ENCODE measurements at places on chromosomes 3 and 15. TPM values are rescaled to one million over a fixed set of nuclear protein-coding genes. Genes with fewer than 3 reads are reported as not detected.

TP63 gene
- total RNA-seq: not detected

GRCh38 chr3:64073158-64073761 lies 50.0 kb upstream of the PSMD6 start:
- DNase-seq: no peak

- no peak for DNase-seq
These were observed 96.2 kb downstream of the IGF1R start for GRCh38 chr15:98744506-98744905.

GRCh38 chr3:143170676-143171075 lies 51.1 kb downstream of the CHST2 start:
- no peak for DNase-seq

DNA sequence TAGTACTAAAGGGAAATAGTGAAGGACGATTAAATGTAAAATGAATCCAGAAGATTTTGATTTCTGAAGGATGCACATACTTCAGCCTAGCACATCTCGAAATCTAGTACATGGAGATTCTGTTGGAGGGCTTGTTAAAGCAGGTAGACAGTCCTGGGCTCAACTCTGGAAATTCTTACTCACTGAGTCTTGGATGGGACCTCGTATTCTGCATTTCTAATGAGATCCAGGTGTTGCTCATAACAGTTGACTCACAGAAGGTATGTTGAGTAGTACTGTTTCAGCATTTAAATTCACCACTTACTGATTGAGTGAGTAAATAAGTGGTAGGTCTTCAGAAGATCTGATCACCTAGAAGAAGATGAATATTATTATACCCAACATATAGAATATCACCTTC lies 623.4 kb upstream of the SGO1 start:
- DNase-seq: no peak

- DNase-seq: no peak
These were observed 89.2 kb downstream of the CERS3 start for GRCh38 chr15:100439514-100439913.

All from A172 (cell line).